ENCODE measurements at places on chromosomes 1 and 21.

- DNase-seq = no peak
Observed at GRCh38 chr1:188499690-188500089, 1670.9 kb downstream of the PLA2G4A start.

GRCh38 chr1:202698276-202698675 lies 12.0 kb downstream of the SYT2 start:
- DNase-seq = no peak

DNA sequence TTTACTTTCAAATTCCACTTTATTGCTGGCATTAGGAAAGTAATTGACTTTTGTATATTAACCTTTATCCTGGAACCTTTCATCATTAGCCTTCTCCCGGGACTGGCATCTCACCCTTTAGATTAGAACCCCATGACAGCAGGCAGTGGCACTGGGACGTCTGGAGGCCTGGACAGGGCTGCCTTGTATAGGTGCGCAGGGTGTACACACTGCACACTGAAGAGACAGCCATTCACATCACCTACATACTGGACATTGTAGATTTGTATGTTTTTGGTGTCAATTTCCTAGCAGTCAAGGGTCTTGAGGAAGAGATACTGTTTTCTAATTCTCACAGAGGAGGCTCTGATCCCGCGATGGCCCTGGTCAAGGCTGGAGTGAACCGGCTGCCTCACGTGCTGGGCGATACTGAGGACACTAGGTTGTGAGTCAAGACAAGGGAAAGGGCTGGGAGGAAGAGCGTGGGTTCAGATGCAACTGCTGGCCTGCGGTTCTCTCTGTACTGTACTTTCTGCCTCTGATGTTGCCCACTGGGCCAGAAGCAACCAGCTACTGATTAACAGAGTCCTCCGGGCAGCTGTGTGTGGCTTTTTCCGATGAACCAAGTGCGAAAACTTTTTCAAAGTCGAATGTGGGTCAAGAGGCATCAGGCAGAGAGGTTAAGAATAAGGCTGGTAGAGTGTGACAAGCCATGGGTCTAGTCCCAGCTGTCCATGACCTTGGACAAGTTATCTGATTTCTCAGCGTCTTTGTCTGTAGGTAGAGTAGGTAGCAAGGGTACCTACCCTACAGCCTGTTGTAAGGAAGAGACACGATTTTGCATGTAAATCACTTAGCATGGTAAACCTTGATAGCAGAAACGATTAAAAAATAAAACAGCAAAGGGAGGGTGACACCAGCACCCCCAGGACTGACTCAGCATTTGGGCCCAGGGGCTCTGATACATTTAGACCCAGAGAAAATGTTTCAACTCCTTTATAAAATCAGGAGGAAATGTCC lies 38.2 kb upstream of the SLC25A33 start:
- DNase-seq = no peak

GRCh38 chr1:40183055-40183710 lies 22.0 kb downstream of the RLF start:
- peak; percentile 53 for DNase-seq

DNA sequence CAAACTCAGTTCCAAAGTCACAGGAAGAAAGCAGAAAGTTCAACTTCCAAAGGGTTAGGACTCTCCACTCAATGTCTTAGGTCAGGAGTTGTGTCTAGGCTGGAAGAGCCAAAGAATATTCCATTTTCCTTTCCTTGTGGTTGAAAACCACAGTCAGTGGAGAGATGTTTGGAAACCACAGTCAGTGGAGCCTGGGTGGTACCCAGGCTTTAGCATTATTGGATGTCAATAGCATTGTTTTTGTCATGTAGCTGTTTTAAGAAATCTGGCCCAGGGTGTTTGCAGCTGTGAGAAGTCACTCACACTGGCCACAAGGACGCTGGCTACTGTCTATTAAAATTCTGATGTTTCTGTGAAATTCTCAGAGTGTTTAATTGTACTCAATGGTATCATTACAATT lies 11.7 kb downstream of the ATF3 start:
- DNase-seq = no peak

DNA sequence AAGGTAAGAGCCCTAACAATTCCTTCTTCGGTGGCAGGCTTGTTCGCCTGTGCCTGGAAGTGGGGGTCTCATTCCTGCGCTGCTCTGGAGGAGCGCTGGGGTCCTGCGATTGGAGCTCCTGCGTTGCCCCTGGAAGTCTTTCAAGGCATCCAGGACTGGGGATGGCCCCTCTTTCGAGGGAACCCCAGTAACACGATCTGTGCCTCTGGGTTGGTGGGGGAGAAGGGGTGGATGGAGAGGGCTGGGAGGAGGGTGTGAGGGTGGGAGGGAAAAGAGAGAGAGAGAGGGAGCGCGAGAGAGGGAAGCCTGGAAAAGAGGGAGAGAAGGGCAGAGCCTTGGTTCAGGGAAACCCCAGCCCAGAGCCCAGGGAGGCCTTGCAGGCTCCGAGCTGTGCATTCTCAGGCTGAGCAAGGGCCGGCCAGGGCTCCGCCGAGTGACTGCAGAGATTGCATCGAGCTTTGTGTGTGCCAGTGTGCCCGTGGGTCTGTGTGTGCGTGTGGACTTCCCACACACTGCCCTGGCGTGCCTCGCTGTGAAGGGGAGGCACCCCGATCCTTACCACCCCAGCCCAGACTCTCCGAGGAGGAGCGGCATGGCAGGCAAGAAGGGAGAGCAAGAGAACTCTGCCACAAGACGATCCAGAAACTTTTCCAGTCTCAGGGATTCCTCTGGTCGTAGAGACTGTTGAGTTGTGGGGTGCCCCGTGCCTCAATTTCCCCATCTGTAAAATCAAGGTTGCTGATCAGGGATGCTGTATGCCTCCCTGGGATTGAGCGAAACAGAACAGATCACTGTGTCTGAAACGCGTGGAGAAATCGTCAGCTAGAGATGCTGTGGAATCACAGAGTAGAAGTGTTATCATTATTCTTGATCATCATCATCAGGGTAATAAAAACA lies 619 bp downstream of the BCL9 start:
- peak; percentile 42 for DNase-seq

DNA sequence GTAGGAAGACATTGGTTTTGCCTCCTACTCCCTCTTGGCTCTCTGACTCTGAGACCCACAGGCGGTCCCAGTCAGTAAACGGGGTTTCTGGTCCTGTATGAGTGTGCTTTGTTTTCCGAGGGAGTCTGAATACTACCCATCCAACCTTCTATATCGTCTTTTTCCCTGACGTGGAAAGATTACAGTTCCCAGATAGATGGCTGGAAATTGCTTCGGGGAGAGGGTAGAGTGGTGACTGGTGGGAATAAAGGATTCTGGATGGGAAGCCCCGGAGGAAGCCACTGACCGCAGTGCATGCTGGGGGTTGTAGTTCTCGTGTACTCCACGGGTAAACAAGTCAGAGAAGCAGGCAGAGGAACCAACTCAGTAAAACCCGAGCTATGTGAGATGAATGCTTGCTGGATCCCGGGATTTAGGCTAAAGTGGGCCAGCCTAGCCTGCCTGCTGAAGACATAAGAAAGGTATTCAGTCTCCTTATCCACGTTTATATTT lies 66.2 kb upstream of the IRF2BP2 start:
- DNase-seq = peak; percentile 80

DNA sequence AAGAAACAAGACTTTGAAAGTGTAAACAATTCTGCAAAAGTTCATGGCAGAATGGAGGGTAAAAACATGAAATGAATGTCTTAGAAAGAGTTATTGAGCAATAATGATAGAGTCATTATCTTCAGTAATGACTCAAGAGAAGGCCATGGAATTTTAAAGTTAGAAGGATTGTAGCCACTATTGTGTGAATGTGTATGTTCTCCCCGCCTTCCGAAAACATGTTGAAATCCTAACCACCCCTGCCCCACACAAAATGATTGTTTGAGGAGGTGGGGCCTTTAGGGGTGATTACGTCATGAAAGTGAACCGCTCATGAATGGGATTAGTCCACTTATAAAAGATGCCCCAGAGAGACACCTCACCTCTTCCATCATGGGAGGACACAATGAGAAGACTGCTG lies 93.8 kb upstream of the CCDC190 start:
- DNase-seq = peak; percentile 86

DNA sequence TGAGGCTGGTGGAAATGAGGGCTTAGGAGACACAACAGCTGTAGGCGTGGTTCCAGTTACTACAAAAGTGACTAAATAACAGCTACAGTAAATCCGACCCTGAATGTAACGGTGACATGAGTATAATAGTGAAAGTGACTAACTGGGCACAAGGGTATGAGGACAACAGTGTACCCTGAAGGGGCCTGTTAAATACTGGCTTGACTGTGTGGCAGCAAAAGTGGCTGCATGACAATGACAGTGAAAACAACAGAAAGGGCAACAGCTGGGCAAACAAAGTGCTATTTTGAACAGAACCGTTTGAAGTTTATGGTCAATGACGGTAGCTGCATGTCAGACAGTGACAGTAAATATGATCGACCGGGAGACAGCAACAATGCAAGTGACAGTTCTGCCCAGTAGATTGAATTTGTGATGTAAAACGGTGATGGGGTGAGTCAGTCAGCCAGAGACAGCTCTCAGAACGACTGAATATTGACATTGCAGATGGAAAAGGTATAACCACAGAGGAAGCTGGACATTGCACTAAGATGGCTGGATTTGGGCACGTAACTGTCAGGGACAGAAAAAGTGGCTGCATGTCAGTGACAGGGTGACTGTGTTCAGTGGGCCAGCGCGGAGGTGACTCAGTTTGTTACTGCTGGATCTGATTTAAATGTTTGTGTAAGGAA lies 1.2 kb upstream of the ZBTB40 start:
- no peak for DNase-seq

DNA sequence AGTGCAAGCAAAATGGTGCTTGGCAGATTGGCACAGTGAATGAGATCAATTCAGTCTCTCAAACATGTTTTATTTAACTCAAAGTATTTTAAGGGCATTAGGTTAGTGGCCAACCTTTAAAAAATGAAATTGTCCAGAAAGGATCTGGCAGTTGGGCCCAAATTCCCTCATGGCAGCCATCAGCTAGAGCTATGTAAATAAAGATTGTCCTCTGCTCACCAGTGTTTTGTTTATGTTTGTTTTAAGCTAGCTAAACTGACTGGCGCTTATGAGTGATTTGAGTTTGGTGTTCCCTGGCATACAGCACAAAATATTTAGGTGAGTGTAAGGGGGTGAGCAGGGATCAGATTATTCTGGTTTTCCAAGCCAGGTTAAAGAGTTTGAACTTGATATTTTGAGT lies 18.1 kb downstream of the HDAC1 start:
- DNase-seq = no peak

- no peak for DNase-seq
Observed at GRCh38 chr1:78072216-78072615, 26.4 kb downstream of the GIPC2 start.

DNA sequence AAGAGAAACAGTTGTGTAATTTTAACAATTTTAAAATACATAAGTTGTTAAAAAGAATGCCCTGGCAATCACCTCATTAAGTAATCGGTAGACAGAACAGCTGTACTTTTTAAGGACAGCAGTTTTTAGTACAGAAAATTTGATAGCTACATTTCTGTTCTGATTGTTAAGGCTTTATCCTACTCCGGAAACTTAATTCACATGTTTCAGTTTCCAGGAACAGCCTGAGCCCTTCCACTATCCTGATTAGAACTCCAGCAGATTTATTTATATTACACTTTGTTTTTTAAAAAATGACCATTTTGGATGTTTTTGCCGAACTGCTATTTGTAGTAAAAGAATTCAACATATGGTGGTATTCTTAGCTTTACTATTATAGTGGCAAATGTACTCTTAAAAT lies 8.7 kb downstream of the PRRC2C start:
- DNase-seq = peak; percentile 42

DNA sequence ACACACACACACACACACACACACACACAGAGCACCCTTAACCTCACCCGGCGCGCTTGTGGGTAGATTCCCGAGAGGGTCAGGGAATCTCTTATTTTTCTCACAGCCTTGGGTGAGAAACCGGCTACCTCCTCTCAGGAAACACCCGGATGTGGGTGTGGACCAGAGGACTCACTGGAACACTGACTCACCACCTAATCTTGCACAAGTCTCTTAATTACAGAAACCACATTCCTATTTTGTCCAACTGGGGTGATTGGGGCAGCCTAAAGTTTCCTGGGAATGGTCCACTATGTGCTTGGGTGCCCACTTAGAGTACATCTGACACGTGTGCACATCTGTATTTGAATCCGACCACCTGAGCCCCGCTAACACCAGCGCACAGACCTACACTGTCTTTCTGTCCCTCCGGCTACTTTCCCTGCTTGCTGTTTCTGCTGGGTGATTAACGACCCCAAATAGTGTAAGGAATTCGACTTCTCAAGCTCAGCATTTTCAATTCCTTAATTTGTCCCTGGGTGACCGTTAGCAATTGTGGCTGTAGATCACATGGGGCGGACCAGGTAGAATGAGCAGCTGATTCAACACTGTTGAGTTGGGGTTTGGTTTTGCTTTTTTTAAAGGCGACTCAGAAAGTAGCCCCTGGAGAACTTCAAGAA lies 14.0 kb upstream of the TBX15 start:
- DNase-seq = peak; percentile 86

DNA sequence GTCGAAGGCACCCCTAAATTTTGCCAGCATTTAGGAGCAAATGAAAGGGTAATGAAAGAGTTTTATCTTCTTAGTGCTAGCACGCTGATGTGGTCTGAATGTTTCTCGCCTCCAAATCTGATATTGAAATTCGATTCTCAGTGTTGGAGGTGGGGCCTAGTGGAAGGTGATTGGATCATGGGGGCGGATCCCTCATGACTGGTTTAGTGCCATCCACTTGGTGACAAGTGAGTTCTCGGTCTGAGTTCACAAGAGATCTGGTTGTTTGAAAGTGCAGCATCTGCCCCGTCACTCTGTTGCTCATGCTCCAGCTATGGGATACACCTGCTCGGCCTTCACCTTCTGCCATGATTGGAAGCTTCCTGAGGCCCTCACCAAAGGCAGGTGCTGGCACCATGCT lies 75.1 kb upstream of the ZBTB40 start:
- no peak for DNase-seq
